Bronchial epithelial cell (primary cell): ENCODE measurements at places on chromosomes 5 and 9.

- no peak for DNase-seq
Observed at GRCh38 chr5:156552855-156553358, 225.9 kb downstream of the SGCD start.

DNA sequence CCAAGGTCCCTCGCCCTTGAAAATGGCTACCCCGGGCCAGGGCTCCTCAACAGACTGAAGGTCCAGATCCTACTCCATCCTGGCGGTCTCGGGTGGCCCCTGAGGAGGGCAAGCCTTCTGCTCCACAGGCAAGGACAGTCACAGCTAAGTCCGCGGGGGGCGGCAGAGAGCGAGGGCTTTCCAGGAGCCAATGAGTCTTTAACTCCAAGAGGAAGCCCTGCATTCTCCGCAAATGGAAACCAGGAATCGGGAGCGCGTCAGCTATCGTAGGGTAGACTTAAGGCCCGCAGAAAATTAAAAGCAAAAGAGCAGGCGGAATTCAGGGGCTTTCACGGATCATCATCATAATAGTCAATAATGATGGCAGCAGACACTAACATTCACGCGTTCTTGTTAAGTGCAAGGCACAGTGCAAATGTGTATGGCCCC lies 87.8 kb upstream of the TNFAIP8 start:
- peak; percentile 89 for DNase-seq

DNA sequence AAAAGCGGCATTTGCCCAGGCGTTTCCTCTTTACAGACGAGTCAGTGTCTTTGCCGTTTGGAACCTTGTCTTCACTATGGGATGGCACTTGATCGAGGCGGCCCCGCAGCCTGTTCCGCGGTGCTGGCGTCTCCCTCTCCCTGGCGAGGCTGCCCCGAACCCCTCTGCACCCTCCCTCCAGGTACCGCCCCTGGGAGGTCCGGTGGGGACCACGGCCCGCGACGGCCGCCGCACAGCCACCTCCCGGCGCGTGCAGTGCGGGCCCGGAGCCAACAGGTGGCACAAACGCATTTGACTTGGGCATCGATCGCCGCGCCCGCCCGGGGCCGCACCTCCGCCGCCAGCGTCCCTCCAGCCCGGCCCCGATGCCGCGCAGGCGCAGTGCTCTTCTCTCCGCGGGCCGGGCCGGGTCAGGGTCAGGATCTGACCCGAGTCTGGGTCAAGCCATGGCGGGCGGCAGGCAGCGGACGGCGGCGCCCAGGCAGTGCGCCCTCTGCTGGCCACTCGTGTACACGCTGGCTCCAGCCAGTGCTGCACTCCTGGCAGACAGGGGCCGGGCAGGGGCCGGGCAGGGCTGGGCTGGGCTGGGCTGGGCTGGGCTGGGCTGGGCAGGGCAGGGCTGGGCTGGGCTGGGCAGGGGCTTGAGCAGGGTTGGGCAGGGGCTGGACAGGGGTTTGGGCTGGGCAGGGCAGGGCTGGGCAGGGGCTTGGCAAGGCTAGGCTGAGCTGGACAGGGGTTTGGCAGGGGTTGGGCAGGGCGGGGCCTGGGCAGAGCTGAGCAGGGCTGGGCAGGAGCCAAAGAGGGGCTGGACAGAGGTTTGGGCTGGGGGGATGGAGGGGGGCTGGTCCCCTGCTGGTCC lies 155.8 kb upstream of the IRX4 start:
- DNase-seq, result no peak

- DNase-seq, result peak; percentile 41
Observed at GRCh38 chr9:33025572-33026342, 684 bp downstream of the DNAJA1 start.

GRCh38 chr5:73136055-73136562 lies 15.7 kb downstream of the TMEM171 start:
- DNase-seq, result no peak

DNA sequence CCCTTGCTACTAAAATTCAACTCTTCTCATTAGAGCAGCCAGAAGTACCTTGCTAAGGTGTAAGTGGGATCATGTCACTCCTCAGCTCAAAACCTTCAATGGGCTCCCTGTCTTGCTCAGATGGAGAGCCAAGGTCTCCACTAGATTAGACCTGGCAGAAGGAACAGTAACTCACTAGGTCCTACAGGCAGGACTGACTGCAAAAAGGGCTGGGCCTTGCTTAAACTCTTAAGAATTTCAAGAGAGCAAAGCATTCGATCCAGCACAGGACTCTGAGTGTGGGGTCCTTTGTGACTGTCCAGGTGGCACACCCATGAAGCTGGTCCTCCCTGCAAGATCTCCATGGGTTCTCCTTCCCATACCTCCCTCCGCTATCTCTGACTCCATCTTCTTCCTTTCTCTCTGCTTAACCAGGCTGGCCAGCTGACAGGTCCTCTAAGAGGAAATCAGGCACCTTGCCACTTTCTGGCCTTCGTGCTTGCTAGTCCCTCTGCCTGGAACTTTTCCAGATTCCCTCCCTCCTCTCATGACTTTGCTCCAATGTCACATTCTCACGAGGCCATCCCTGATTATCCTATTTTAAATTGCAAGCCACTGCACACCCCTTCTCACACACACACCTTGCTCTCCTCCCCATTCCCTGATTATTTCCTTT lies 70.2 kb downstream of the BASP1 start:
- DNase-seq, result no peak

GRCh38 chr9:85212209-85212608 lies 529.5 kb downstream of the AGTPBP1 start:
- DNase-seq, result peak; percentile 97

DNA sequence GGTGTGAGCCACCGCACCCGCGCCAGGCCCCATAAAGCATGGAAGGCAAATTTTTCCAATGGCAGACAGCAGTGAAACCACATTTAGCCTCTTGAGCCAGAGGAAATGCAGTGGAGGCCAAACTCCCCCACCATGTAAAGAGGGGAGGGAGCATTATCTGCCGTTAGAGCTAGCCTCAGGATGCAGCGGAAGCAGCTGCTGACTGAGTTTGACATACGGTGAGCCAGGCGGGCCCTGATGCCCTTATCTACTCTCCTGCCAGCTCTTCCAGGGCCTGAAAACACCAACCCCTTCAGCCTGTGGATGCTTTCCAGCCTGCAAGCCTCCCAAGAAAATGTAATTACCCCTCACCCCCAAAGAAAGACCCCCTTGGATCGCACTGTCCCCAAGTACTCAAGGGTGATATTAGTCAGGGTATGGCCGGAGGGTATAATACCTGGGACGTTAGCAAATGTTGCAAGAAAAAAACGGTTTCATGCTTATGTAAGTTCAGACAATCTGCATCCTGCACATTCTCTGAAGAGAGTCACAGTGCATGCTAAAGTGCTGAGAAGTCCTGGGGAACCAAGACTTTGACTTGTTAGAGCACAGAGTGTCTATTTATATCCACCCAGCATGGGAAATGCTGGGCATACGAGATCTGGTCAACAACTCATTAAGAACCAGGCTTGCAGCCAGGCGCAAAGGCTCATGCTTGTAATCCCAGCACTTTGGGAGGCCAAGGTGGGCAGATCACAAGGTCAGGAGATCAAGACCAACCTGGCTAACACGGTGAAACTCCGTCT lies 11.3 kb upstream of the GGTA1 start:
- no peak for DNase-seq

- DNase-seq, result peak; percentile 27
Observed at GRCh38 chr5:5104550-5104949, 35.6 kb upstream of the ADAMTS16 start.
